ENCODE measurements at places on chromosomes 7 and 10.

- DNase-seq, result no peak
Measured at GRCh38 chr10:1268831-1269230, 212.6 kb downstream of the WDR37 start.

GRCh38 chr7:23454881-23455526 is 15.3 kb downstream of the IGF2BP3 start:
- no peak for DNase-seq

DNA sequence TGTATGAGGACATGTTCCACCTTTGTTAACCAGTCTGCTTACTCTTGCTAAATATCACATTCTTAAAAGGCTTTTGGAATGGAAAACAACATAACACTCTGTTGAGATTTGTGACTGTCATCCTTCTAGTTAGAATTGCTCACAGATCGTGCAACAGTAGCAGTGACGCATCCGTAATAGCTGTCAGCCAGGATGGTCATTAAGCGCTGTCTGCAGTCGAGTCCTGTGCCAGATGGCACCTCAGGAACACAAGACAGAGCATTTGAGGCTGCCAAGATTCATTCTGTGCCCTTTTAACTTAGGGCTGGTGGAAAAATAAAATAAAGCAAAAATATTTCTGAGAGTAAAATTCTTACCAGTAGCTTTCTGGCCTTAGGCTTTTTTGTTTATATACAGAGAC is 348.6 kb downstream of the ANKRD7 start:
- no peak for DNase-seq

DNA sequence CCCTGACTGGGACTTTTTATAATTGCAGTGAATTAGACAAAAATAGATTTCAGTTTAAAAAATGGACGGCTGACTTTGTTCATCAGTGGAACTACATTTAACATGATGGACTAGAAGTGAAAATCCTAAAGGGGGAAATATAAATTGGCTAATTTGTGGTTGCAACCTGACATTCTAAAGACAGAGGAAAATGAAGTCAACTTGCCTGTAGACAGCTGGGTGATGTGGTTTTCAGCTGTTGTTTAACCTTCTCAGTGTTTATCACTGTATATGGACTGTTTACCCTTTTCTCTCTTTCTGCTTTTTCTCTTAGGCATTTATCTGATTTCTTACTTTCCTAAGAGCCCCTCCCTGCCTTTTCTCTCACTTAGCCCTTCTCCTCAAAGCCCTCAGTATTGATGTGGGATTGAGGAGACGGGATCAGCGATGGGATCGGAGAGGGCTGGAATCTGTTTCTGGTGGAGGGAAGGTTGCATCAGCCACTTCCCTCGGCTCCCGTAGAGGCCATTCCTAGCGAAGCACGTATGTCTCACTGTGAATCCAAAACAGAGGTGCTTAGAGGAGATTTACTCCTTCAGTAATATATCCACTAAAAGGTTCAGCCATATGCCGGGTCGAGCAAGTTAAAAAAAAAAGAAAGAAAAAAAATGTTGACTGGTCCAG is 109.0 kb upstream of the KLF6 start:
- DNase-seq, result no peak

DNA sequence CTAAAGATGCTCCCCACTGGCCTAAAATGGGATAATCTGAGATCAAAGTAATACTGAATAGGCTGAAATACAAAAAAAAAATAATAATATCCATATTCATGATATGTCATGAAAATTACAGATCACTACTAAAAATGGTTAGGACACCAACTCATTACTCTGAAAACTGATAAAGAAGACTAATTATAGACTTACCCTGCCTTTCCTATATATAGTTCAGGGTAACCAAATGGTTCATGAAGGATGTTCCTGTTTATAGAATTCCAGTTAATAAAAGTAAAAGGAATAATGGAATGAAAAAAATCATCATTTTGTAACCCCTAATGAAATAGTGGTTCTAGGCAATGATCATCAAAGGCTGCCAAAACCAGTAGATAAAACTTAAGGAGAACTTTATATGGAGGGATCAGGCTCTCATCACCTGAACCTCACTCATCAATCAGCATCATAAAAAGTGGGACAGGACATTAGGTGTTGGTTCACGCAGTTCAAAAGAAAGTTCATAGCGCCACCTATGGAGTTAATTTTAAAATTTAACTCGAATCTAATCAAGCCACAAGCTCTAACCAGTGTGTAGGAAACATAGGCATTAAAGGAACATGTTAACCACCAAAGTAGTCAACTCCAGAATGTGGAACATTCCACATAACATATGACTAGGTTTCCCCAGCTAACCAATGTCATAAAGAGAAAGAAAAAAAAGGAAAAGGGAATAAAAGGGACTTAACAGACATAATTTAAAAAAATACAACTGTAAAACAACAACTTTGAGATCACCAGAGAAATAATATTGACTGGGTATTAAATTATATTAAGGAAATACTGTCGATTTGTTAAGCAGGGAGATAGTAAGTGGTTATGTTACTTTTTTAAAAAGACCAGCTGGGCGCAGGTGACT is 35.7 kb downstream of the P4HA1 start:
- no peak for DNase-seq

DNA sequence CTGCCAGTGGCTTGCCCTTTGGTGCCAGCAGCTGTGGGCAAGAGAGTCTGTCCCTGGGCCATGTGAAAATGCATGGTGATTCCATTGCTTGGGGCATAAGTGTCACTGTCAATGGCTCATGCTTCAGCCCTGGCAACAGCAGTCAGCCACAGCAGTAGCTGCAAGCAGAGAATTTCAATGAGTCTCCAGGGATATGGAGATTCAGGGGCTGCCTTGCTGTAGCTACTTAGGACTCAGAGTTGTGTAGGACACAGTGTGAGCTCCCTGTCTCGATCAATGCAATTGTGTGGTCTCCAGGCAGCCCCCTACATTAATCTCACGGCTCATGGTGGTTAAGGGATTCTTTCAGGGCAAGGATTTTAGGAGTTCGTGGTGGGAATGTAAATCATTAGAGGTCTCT is 126.3 kb upstream of the STARD3NL start:
- DNase-seq, result no peak

- no peak for DNase-seq
Measured at GRCh38 chr7:8514781-8515519, 81.5 kb downstream of the NXPH1 start.

GRCh38 chr10:6141296-6142151 is 52.7 kb downstream of the RBM17 start:
- DNase-seq, result no peak

- no peak for DNase-seq
Measured at GRCh38 chr10:87659571-87660483, at the start of gene PAPSS2. TSS of gene PAPSS2 (plus strand) at chr10:87659878. CDS start at chr10:87659982, 104 bp downstream.

GRCh38 chr10:7483848-7484247 is 73.0 kb upstream of the SFMBT2 start:
- DNase-seq, result no peak

DNA sequence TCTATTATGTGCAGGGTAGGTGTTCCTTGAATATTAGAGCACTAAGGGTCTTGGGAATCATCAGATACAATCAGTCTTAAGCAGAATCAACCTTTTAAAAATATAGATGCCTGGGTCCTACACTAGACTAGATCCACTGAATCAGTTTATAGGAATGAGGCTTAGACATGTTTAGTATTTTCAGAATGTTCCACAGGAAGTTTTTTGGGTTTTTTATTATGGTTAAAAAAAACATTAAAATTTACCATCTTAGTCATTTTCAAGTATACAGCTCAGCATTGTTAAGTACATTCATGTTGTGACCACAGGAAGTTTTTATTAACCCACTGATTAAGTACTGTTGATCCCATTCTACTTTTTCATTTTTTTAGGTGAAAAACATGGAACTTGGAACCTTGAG is 135.7 kb downstream of the LCOR start:
- DNase-seq, result no peak

DNA sequence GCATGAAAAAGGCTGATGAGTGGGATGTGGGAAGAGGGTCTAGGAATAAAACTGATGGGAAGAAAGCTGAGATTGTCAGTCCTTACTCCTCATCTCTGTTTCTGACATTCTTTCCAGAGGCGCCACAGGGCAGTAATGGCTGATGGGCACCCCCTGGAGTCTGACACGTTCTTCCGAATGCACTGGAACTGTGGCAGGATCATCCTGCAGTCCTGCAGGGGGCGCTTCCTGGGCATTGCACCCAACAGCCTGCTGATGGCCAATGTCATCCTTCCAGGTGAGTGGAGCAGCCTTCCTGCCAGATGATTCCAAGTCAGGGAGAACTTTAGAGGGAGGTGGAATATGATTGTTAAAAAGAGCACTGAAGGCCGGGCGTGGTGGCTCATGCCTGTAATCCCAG is 4.8 kb downstream of the FSCN3 start:
- DNase-seq, result no peak

- peak; percentile 8 for DNase-seq
Measured at GRCh38 chr7:139035586-139036353, at the start of gene ZC3HAV1L. TSS of gene ZC3HAV1L (minus strand) at chr7:139036042. CDS start at chr7:139036017, 25 bp downstream.

- no peak for DNase-seq
Measured at GRCh38 chr7:25597946-25598345, 369.7 kb upstream of the NPVF start.

DNA sequence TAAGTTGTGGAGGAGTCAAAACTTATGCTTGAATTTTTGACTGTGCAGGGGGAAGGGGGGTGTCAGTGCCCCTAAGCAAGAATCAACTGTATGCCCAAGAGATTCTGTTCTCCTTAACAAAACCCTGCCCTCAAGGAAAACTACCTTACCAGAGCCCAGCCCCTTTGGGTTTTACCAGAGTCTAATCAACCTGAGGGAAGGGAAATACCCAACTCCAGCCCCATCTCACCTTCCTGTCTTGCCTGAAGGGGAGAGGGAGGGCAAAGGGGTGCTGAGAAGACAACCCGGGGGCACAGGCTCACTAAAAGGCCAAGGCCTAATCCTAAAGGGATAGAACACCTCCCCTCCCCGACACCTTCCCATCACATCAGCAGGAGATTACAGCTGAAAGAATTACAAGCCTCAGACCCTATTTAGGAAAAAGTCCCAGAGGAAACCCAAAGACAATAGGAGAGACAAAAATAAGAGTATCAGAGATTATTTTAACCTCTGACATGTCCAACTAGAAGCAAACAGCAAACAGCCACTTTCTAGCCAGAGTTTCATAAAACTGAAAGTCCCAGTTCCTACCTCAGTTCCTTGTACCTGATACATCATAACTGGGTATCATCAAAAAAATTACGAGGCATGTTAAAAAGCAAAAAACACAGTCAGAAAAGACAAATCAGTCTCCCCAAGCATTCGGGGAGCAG is 26.8 kb upstream of the C7orf33 start:
- DNase-seq, result no peak
